ENCODE measurements at places on chromosomes 7 and 10. TPM values are rescaled to one million over a fixed set of nuclear protein-coding genes. Genes with fewer than 3 reads are reported as not detected.

SEMA3A gene
- 0.52 TPM for total RNA-seq

HOXA5 gene
- total RNA-seq = 0.66 TPM

DNA sequence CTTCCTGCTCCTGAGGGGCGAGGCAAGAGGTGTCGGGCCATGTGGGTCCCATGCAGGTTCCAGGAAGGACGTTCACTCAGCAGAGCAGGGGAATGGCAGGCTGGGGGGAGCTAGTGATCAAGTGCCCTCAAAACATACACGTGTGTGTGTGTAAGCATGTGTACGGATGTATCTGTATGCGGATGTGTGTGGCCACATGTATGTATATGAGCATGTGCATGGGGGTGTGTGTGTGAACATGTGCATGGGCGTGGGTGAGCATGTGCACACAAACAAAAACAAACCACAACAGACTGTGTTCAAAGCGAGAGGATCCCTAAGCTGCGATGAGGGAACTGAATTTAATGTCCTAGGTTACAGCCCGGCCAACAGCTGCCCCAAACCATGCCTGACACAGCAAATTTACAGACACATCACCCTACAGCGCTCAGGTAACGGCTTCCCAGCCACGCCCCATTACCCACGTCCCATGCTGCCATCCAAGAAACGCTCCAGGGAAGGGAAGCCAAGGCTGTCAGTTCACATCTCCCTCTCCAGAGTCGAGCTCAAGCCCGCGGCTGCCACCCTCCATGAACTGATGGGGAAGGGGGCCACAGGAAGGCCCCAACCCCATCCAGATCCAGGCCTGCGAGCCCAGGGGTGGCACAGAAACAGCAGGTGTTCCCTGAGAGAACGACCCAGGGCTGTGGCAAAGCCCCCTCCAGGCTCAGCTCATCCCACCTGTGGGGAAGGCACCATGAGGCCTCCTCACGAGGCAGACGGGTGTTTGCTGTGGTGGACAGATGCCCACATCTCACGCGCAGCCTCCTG, 56.6 kb downstream of the PTPRN2 start:
- no peaks in the 10 kb centered on the region for H3K27me3 ChIP-seq
- H3K36me3 ChIP-seq = no peaks in the 10 kb centered on the region
- DNase-seq = no peak
- H3K4me3 ChIP-seq = no peak overlapping the region
- H3K27ac ChIP-seq = no peak overlapping the region

NKX1-2 gene
- not detected for total RNA-seq

GRCh38 chr7:150311146-150311545, 12.0 kb upstream of the LRRC61 start:
- no peaks in the 10 kb centered on the region for H3K36me3 ChIP-seq
- no peak overlapping the region for H3K4me3 ChIP-seq
- no peak for DNase-seq
- peaks cover 36% of the 10 kb centered on the region for H3K4me1 ChIP-seq
- H3K27ac ChIP-seq = no peak overlapping the region
- H3K27me3 ChIP-seq = no peaks in the 10 kb centered on the region

DNA sequence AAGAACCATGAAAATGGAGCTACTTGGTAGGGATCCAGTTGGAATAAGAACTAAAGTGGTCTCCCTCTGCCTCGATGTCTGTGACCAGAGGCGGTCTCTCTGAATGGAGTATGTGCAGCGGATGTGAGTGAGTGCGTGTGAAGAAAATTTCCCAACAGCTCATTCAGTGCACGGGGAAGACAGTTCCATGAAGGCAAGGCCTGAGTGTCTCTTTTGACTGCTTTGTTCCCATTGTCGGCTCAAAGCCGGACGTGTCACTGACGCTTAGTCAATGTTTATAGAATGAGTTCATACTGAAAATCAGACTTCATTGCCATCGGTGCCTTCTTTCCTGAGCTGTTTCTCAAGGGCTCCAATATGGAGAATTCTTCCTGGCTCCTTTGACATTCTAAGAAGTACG, 55.3 kb upstream of the GRB10 start:
- H3K4me3 ChIP-seq = no peak overlapping the region
- DNase-seq = no peak
- H3K4me1 ChIP-seq = no peaks in the 10 kb centered on the region
- H3K27ac ChIP-seq = no peak overlapping the region
- no peaks in the 10 kb centered on the region for H3K36me3 ChIP-seq
- no peaks in the 10 kb centered on the region for H3K27me3 ChIP-seq

- no peak for DNase-seq
- H3K27ac ChIP-seq = no peak overlapping the region
- H3K36me3 ChIP-seq = peaks cover 38% of the 10 kb centered on the region
- H3K4me1 ChIP-seq = peaks cover 30% of the 10 kb centered on the region
- H3K4me3 ChIP-seq = no peak overlapping the region
These were observed 65.6 kb downstream of the RBM33 start for GRCh38 chr7:155710031-155710430.

CCDC146 gene
- 3.3 TPM for total RNA-seq

Data from pancreas (tissue), 10 donors.